ENCODE measurements at places on chromosomes 7 and 10.

DNA sequence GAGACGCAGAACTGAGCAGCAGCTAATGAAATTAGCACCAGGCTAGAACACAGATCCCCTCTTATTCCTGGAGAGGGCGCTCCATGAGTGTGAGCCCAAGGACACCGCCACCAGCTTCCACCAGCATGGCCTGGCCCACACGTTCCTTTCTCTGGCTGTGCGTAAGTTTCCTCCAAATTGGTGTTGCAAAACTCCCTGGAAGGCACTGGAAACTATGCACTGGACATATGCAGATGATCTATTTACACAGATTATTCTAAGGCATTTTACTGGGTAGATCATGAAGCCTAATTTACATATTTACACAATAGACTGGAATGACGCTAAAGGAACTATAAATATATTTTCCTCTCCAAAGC, 455.6 kb upstream of the FOXK1 start:
- H3K27me3 ChIP-seq, result no peaks in the 10 kb centered on the region
- no peak for DNase-seq
- H3K36me3 ChIP-seq, result no peaks in the 10 kb centered on the region
- no peak overlapping the region for H3K4me3 ChIP-seq
- no peak overlapping the region for H3K27ac ChIP-seq
- H3K4me1 ChIP-seq, result no peaks in the 10 kb centered on the region

DNA sequence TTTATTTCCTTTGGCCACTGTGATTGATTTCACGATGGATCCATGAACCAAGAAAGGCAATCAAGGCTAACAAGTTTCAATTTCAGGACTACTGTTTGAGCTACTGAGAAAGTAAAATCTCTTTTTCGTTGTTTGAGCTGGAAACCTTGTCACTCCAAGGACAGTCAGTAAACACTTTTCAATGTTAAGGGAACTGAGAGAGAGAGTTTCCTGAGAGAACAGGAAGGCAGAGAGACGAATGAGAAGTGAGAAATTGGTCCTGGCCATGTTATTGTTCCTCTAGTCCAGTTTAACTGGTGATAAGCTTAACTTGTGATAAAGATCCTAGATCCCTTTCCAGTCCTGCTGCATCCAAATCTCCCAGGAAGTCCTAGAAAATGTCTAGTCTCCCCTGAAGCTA, 909 bp upstream of the AKR1D1 start:
- no peak for DNase-seq
- H3K27ac ChIP-seq, result no peak overlapping the region
- H3K4me3 ChIP-seq, result no peak overlapping the region
- no peaks in the 10 kb centered on the region for H3K36me3 ChIP-seq
- H3K27me3 ChIP-seq, result peaks cover 10% of the 10 kb centered on the region

- H3K4me3 ChIP-seq, result peak within 1 kb of the TSS; percentile 78
- H3K36me3 ChIP-seq, result no peaks in the 10 kb centered on the region
- no peak within 1 kb of the TSS for H3K27ac ChIP-seq
- H3K27me3 ChIP-seq, result peaks cover 26% of the 10 kb centered on the region
- peaks cover 7% of the 10 kb centered on the region for H3K4me1 ChIP-seq
These were observed at the start of gene CAMK2B for GRCh38 chr7:44325201-44325671. CAMK2B (minus strand) TSS chr7:44325594; CDS start chr7:44325421, 173 bp downstream.

DNA sequence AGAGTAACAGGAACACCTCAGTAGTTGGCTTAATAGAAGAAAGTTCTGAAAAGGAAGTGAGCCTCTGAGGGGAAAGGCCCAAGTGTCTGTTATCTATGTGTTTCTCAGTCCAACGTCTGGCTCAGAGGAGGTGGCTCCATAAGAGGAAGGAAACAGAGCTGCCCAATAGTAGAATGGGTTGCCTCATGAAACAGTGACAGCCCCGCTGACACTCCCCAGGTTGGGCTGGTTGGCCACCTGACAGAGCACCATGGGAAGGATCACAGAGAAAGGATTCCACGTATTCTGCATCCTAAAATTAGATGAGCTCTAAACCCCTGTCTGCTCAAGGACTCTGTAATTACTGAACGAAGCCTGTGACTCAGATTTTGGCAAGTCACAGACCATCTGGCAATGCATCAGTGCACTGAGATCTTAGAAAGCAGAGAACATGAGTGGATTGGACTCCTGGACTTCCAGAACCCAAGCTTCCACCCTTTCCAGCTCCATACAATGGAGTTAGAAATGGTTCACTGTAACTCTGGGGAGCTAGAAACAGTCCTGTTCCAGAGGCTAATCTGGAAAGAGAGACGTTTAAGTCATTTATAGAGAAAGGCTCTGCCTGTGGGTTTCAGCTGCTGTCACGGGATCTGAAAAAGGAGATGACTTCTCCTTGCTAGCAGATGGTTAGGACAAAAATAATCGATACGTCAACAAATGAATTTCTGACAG, 2.9 kb downstream of the PKD2L1 start:
- H3K36me3 ChIP-seq, result no peaks in the 10 kb centered on the region
- peaks cover 4% of the 10 kb centered on the region for H3K27me3 ChIP-seq
- peaks cover 16% of the 10 kb centered on the region for H3K4me1 ChIP-seq
- peak overlapping the region; percentile 80 for H3K27ac ChIP-seq
- H3K4me3 ChIP-seq, result peak overlapping the region; percentile 5

DNA sequence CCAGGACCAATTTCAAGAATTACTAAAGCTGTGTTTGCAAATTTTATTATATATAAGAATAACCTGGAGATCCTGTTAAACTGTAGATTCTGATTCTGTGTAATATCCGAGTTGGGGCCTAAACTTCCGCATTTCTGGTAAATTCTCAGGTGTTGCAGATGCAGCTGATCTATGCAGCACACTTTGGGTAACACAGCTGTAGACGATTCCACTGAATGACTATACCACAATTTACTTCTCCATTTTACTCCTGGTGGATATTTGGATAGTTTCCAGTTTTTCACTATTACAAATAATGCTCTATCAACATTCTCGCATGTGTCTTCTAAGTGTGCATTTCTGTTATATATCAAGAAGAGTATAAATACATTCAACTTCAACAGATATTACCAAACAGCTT, 7.5 kb downstream of the GDI2 start:
- H3K4me3 ChIP-seq, result no peak overlapping the region
- H3K27me3 ChIP-seq, result no peaks in the 10 kb centered on the region
- peaks cover 58% of the 10 kb centered on the region for H3K4me1 ChIP-seq
- peaks cover 19% of the 10 kb centered on the region for H3K36me3 ChIP-seq

All from activated naive CD4-positive, alpha-beta T cell treated with anti-CD3 and anti-CD28 coated beads for 36 hours (primary cell).